GM12891 (cell line): ENCODE measurements at places on chromosomes 16 and 17.

- DNase-seq, result no peak
Observed at GRCh38 chr17:7045492-7046126, 1.7 kb upstream of the SLC16A11 start.

- no peak for DNase-seq
Observed at GRCh38 chr17:46833840-46834208, 15.3 kb upstream of the WNT3 start.

DNA sequence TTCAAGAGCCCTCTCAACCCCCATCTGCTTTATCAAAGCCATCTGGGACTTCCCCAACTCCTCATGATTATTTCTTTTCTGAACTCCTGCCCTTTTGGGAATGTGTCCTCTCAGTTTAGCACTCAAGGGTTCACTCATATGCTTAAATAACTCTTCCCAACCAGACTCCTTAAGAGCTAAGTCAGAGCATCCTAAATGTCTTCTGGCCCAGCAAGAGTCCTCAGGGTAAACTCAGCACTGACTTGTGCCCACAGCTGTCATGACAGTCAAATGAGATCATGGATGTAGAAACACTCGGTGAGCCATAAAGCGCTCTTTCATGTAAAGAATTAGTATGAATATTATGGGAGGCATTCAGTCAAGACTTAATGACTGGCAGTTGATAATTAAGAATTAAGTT, 85.9 kb downstream of the TEX14 start:
- no peak for DNase-seq

DNA sequence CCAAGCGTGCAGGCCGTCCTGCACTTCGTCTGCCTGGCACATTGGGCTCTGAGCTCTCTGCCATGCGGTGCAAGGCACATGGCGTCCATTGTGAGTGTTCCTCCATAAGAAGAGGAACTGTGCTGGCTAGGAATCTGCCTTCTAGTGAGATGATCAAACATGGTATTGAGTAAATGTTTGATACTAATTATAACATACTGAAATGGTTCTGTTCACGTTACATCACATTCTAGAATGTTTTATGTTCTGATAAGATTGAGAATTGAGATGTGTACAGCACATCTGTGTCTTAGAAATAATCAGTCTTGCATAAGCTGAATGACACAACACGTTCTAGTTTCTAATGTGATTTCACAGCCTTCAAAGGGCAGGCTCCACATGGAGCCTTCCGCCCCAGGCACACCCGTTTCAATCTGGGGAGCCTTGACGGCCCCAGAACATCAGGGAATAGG, 42.9 kb downstream of the USP10 start:
- DNase-seq, result no peak

DNA sequence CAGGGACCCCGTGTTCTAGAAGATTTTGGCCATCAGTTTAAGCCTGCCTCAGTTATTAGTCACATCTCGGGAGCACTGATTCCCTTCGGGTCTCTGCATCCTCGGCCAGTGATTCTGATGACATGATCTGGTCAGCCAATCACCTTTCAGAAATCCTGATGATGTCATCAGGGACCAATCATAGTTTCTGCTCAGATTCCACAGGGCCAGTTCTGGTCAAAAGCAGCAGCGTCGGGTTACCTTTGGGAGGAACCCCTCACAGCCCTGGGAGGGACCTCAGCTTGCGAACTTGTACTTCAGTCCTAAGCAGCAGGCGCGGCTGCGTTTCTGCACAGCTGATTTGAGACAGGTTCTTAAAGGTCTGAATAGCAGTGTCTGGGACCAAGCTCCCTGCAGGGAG, 13.9 kb downstream of the KDM8 start:
- no peak for DNase-seq

DNA sequence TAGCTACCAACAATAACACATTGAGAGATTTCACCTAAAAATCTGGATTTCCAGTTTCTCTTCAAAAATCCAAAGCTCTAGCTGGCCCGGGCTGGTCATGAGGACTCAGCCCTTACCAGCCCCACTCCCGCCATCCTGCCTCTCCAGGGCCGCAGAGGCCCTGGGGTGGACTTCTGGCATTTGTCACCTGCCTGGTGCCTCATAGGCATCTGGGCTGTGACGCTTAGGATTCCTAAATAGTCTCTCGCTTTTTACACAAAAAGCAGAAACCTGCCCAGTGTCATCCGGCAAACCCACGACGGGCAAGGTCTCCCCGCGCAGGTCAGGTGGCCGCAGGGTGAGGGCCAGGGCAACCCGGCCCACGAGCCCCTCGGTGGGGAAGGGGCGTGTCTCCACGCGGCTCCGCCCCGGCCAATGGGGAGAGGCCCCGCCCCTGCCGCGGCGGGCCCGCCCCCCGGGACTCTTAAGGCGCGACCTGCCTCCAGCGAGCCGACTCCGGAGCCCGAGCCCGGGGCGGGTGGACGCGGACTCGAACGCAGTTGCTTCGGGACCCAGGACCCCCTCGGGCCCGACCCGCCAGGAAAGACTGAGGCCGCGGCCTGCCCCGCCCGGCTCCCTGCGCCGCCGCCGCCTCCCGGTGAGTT, at the start of gene VASN:
TSS of gene VASN (plus strand) at position 492 of the 644 bp plus-strand sequence. CDS start 9,030 bp downstream, outside the sequence.
- peak; percentile 98 for DNase-seq

GRCh38 chr16:70520612-70521297, 2.6 kb downstream of the COG4 start:
- peak; percentile 28 for DNase-seq

GRCh38 chr17:39635614-39636176, 1.2 kb upstream of the STARD3 start:
- no peak for DNase-seq

DNA sequence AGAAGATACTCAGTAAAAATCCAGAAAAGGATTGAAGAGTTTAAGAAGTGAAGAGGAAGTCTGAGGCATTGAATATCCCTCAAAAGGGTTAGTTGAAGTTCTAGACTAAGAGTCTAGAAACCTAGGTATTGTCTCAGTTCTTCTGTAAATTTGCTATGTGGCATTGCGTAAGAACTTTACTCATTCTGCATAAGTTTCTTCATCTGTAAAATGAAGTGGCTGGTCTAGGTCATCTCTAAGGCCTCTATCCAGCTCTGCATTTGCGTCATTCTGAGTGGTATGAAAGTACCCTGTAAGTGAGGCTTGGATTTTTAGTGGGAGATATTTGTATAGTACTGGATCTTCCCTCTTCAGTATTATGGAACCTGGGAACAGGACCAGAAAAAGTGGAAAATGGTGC, 130.2 kb downstream of the MYO1D start:
- DNase-seq, result no peak

- no peak for DNase-seq
Observed at GRCh38 chr17:77392376-77393273, 251.9 kb downstream of the SEC14L1 start.

DNA sequence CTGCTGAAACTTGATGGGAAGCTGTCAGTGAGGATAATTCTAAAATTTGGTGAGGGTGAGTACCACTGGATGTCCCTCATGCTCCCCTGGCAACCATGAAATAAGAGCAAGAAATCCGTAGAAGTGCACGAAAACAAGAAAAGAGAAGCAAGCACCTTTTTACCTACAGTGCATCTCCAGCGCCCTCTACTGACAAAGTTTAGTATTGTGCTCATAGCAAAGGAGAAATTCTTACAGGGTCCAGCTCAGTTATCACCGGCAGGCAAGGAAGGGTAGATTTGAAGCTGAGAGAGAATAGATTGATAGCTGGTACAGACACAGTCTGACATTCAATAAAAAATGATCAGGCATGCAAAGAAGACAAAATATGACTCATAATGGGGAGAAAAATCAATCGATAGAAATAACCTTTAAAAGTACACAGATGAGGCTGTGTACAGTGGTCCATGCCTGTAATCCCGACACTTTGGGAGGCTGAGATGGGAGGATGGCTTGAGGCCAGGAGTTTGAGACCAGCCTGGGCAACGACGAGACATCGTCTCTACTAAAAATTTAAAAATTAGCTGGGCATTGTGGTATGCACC, 28.3 kb upstream of the TEX2 start:
- no peak for DNase-seq

GRCh38 chr16:12411516-12411915, 392.2 kb downstream of the CPPED1 start:
- no peak for DNase-seq

GRCh38 chr17:9529033-9529700, 46.5 kb downstream of the STX8 start:
- peak; percentile 18 for DNase-seq

GRCh38 chr17:83067718-83068261, 11.6 kb upstream of the METRNL start:
- no peak for DNase-seq

DNA sequence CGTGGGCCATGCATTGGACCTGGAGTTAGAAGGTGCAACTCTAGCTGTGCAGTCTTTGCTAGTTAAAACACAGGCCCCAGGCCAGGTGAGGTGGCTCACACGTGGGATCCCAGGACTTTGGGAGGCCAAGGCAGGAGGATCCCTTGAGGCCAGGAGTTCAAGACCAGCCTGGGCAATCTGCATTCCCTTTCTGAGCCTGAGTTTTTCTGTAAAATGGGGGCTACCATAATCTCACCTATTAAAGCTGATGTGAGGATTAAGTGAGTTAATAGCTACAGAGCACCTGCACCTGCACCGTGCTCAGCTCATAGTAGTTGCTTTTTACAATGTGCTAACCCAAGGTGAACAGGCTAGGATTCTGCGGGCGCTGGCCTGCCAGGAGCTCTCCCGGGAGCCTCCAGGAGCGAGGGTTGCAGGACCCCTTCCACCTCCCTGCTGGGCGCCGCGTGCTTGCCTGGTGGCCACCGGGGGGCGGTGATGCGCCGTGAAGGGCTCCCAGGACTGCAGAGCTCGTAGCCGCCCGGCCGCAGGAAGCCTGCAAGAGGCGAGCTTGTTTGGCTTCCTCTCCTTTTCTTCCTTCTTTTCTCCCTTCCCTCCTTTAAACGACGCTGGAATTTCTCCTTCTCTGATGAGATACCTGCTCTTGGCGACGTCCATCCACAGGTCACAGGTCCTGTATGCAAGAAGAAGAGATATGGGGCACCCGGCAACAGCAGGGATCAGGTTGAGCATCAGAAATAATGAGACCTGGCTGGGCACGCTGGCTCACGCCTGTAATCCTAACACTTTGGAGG, 51.3 kb downstream of the ZFP90 start:
- peak; percentile 63 for DNase-seq

DNA sequence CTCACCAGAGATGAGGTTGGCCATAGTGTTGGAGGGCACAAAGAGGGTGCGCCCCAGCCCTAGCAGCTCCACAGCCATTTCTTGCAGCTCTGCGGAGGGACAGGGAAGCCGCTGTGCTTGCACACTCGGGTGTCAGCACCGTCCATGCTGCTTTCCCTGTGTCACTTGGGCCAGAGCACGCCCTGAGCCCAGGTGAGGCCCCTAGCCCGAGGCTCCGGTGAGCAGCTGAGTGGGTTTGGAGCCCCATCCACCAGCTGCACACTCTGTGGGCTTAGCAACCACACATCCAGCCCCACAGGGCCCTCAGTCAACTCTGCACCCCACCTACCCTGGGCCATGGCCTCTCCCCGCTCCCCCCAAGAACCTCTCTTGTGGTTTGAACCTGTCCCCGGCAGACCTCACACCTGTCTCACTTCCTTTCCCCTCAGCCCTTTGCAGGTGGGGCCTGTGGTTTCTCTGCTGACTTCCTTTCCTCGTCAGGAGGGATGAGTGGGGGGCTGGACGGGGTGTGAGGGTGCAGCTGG, 20.7 kb downstream of the TMEM235 start:
- peak; percentile 50 for DNase-seq

DNA sequence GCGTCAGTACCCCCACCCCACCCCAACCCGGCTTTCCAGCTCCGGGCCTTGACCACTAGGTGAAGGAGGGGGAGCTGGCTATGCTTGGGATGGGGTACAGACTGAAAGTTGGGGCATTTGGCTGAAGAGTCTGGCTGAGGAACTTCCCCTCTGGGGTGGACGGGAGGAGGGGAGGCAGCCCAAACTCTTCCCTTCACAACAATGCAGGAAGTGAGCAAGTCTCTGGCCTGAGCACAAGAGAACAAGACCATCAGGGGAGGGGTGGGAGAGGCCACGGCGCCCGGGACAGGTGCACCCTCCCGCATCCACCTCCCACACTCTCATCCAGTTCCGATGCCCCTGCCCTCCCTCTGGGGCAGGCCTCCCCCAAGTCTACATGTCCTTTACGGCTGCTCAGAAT, 5.6 kb downstream of the USH1G start:
- DNase-seq, result no peak

GRCh38 chr16:1884155-1884760, 12.3 kb upstream of the MEIOB start:
- no peak for DNase-seq

DNA sequence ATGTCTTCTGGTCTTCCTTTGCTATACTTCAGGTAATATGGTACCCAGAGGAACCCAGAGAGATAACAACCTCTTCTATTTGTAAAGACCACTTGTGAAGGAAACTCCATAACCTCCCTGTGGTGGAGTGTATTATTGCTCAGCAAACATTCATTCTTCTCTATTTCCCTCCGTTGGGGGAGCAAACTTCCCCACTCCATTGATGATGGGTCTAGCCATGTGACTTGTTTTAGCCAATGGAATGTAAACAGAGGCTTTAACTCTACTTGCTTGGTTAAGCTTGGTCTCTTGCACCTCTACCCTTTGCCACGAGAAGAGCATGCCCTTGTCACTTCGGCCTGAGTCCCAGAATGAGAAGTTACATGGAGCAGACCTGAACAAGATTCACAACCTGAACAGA, 30.0 kb upstream of the SKAP1 start:
- no peak for DNase-seq

DNA sequence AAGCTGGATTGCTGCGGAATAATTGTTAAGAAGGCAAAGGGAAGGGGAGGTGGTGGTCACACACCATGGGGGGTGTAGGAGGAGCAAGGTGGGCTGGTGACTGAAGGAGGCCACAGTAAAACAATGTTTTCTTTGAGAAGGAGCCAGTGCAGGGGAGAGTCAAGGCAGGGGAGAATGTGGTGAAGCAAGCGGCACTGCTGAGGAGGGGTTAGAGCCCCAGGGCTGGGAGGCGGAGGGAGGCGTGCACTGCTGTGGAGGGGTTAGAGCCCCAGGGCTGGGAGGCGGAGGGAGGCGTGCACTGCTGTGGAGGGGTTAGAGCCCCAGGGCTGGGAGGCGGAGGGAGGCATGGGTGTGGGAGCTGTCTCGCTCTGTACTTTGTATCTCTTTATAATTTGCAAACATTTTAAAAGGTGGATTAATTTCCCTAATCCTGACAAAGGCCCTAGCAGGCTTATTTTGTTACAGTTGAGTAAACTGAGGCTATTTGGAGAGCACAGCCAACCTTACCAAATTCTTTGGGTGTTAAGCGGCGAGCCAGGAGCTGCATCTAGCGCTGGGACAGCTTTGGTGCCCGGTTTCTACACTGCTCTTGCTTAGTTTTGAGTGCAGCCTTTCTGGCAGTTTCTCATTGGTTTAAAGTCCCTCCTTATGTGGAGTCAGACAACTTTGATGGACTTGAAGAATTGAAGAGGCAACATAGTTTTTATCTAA, 20.9 kb downstream of the RPTOR start:
- no peak for DNase-seq

DNA sequence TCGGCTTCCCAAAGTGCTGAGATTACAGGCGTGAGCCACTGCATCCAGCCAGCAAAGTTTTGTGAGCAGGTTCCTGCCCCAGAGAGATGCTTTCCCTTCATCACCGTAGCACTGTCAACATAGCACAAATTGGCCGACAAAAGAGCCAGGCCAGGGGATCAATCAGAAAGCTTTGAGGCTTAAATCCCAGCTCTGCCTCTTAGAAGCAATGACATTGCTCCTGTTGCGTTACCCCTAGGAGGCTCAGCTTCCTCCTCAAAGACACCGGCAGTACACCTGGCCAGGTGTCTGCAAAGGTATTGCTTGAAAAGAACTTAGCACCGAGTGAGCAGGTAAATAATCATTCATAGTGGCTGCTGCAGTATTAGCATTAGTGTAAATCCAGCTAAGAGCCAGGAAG, 86.5 kb downstream of the NDE1 start:
- DNase-seq, result no peak

GRCh38 chr17:57531648-57532504, 213.2 kb downstream of the CCDC182 start:
- DNase-seq, result no peak
